ENCODE measurements at places on chromosomes 5 and 9.

DNA sequence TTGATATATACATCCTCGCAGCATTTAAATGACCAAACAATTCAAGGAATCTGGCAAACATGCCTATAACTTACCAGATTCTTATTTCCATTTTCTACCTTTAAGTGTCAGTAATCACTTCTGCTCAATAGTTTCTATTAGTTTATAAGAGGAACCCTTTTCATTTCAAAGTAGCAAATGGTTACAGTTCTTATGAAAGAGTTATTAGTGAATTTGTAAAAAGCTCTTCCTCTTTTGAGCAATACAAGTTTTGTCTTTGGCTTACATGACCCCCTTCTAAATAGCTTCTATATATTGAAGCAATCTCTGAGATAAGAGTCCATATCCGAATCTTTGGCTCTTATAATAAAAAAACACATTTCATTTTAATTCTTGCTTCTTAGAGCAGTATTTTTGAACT, 42.0 kb downstream of the ELL2 start:
- DNase-seq = no peak

DNA sequence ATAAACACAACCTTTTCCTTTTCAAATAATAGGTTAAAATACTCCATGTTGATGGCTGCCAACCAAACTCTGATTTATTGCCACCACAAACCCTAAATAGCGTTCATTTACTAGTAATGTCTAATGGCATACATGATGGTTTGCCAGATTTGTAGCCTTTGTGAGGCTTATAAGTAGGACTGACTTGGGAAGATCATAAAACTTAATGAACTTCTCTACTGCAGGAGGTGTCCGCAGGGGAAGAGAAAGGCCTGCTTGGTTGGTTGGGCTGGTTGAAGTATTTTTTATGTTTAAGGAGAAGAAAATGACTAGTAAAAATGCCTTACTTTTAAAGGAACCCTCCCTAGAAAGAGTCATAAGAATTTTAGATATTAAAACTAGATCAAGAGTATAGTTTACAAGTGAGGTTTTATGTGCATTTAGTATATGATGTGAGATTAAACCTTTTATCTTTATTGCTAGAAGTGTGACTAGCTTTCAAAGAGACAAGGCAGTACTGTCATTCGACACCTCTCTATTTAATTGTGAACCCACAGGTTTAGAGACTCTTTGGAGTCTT, 5.0 kb downstream of the PBX3 start:
- DNase-seq = no peak

DNA sequence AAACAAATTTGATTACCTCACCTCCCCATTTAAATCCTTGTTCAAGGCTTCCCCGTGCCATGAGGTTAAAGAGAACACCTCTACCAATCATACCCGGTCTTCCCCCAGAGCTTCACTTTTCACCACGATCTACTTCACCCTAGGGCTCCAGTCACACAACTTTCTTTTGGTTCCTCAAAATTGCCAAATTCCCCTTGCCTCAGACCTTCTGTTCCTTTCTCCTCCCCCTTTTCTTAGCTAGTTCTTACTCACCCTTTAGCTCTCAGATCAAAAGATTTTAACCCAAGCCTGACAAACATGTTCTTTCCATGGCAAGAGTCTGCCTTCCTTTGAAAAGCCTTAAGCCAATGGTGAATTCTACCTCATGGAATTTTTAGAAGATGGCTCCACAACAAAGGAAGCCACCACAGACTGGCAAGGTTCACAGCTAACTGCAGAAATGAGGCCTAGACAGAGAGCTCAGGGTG, 56.7 kb downstream of the MAPKAP1 start:
- DNase-seq = no peak

DNA sequence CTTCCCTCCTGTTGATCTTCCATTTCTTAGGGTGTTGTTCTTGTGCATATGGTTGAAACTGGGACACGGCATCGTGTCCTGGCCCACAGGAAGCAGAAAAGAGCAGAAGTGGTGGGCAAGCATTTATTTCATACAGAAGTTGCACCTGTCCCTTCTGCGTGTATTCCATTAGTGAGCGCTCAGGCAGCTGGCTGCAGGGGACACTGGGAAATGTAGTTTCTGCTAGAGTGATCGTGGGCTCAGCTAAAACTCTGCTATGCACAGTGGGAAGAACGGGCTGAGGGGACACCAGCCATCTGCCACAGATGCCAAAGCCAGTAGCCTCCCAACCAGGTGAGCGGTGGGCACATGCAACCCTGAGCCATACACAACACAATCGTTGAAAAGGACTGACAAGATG, 57.4 kb upstream of the ASS1 start:
- DNase-seq = no peak

- DNase-seq = no peak
These were observed 25.5 kb upstream of the SLC25A51 start for GRCh38 chr9:37929441-37929895.

DNA sequence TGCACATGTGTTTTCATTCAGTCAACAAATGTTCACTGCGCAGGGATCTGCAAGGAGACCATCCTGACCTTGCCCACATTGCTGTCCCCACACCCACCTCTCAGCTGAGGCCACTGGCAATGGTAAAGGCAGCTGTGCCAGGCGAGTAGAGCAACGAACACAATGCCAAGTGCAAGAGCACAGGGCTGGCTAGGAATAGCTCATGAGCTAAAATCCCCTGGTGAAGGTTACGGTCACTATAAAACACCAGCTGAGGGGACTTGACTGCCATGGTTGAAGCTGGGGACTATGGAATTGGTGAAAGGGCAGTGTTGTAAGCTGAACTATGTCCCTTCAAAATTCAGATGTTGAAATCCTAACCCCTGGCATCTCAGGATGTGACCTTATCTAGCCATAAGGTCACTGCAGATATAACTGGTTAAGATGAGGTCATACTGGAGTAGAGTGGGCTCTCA, 96.1 kb downstream of the OTULIN start:
- DNase-seq = peak; percentile 15
